ENCODE measurements at places on chromosomes 16 and 17.

GRCh38 chr17:37450112-37450511 is 39.6 kb upstream of the DUSP14 start:
- no peak for DNase-seq

DNA sequence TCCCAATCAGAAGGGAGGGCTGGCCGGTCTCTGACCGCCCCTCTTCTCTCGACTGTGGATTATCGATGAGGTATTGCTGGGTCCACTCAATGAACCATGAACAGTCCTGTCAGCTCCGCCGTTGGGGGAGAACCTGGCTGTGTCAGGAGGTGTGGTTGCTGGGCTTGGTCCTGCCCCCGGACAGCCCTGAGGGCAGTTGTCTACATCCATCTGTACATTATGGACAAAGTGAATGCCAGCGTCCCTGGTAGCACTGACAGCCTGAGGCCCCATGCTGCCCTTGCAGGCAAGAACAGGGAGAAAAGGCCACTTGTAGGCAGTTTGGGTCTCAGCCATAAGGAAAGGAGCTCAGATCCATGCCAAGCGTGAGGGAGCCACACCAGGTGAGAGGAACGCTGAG is 38.9 kb downstream of the ST3GAL2 start:
- DNase-seq, result no peak

GRCh38 chr17:60079401-60080243 is 901 bp upstream of the HEATR6 start:
- DNase-seq, result peak; percentile 45

GRCh38 chr17:75263055-75263454 is 1.4 kb downstream of the MRPS7 start:
- no peak for DNase-seq

DNA sequence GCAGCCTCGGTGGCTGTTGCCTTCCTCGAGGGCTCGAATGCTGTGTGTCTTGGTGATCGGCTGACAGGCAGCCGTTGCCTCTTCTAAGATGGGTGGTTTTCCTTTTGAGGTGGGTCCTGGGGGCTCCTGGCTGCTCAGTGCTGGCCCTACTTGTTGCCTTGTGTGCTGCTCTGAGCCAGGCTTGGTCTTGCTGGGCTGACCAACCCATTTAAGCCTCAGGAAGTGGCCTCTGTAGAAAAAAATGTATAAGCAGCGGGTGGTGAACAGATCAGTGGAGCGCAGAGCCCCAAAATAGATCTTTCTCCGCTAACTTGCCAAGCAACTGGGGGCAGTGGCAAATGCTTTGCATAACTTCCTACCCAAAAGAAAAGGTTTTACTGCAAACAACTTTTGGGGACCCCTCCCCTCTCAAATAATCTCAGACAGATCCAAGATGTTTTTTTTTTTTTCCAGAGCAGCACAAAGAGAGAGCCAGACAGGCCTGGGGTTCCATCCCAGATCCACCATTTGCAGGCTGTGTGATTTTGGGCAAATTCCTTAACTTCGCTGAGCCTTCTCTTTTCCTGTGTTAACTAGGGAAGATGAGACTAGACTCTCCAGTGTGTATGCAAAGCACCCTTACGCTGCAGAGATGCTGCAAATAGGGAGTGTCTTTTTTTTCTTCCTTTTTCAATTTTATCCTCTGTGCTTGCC is 42.5 kb downstream of the PLCG2 start:
- DNase-seq, result no peak

DNA sequence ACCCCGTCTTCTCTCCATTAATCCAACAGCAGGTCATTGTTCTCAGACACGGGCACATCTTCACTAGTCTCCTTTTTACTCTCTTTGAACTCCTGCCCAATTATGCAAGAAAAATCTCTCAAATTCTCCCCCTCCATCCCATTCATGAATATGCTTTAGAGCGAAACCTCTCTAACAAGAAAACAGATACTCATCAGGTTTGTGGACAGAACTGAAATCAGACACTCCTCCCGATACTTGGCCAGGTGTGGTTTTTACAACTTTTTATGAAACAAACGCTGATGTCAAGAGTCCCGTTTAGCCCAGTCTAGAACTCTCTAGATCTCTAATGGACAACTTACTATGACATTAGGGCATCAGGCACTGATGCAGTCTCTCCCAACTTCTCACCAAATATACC is 40.9 kb downstream of the PIK3R5 start:
- DNase-seq, result no peak

DNA sequence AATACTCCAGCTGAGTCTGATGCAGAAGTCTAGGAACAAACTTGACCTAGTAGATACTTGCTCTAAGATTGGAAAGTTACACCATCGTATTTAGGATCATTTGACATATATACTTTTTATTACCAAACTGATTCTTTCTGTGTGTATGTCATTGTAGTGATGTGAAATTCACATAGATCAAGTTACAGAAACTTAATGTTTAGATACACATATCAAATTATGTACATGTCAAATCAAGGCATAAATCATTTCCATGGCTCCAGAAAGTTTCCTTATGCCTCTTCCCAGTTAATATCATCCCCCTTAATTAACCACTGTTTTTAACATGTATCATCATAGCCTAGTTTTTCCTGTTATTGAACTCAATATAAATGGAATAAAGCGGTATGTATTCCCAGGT is 292.0 kb upstream of the CDH11 start:
- DNase-seq, result peak; percentile 7

Measured in fibroblast of villous mesenchyme (primary cell).